A375 (cell line): ENCODE measurements at places on chromosomes 4 and X. TPM values are rescaled to one million over a fixed set of nuclear protein-coding genes. Genes with fewer than 3 reads are reported as not detected.

The RHOXF2B gene
- not detected in 2 replicates for total RNA-seq

The ERVMER34-1 gene
- 0.11 and 0.30 TPM in 2 replicates for total RNA-seq

The RBMXL3 gene
- total RNA-seq: not detected in 2 replicates

The PDHA1 gene
- total RNA-seq: 224 and 260 TPM in 2 replicates

The ADGRG2 gene
- not detected in 2 replicates for total RNA-seq

The SYNPO2 gene
- 0.30 and 0.50 TPM in 2 replicates for total RNA-seq

The SHOX gene
- not detected in 2 replicates for total RNA-seq

The MAGEA12 gene
- total RNA-seq: 115 and 120 TPM in 2 replicates

The POU4F2 gene
- not detected in 2 replicates for total RNA-seq

The GYPA gene
- not detected in 2 replicates for total RNA-seq

The DDX53 gene
- total RNA-seq: not detected in 2 replicates

The FAM50A gene
- 68.2 and 70.8 TPM in 2 replicates for total RNA-seq
